ENCODE measurements at places on chromosomes 2 and 18.
A peak's percentile ranks its signal among the peaks of the same experiment; 100 is the strongest.

DNA sequence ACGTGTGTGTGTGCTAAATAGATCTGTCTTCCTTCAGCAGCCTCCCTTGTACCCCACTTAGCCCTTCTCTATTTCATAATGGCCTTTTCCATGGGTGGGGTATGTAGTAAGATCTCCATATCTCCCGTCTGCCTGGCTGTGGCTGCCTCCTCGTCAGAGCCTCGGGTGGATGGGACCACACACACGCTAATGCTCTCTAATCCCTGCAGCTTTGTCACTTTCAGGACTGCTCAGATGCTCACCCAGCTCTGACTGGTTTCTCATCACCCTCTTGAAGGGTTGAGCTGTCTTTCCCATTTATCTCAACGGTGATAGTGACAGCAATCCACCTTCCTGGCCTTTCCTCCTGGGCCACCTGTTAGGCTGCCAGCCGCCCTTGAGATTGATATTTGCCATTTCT, 95.3 kb downstream of the DCC start:
- no peak for DNase-seq

- DNase-seq: peak; percentile 6
These were observed 191.9 kb downstream of the MYO3B start for GRCh38 chr2:170369894-170370293.

GRCh38 chr2:66457545-66457944, 22.6 kb downstream of the MEIS1 start:
- no peak for DNase-seq

DNA sequence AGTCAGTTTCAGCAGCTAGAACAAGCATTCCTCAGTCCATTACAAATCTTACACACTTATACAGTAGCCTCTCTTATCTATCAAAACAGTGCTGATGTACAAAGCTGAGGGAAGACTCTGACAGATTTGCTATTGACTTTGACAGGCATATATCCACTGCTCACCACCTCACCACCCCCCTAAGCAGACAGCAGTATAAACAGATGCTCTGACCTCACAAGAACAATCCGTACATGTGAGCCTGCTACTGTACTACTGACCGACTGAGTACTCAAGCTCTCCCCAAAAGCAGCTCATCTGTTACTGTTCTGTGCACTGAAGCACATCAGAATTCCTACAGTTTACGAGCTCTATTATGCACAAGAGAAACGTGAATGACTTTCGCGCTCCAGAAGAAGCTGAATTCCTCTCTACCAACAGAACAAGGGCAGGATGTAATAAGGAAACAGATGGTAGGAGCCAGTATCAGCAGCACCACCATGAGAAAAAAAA, 95.6 kb upstream of the PDE1A start:
- DNase-seq: peak; percentile 90

GRCh38 chr18:79071503-79072210, 2.5 kb downstream of the ATP9B start:
- DNase-seq: no peak

DNA sequence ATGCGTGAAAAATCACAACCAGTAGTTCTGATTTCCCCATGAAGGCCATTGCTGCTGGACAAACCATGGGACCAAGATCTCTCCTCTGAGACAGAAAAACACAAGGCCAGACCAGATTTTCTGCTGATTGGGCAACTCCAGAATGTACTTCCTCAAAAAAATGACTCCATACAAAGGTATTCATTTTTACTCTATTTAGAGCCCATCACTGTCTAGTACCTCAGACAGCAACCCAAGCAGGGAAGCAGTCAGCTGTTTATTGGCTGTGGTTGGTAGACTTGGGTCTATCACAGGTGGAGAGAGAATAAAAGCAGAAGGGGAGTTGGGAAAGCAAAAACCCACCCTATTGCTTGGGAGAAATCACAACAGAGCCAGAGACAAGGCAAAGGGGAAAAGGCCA, 219.9 kb downstream of the PIK3C3 start:
- no peak for DNase-seq

DNA sequence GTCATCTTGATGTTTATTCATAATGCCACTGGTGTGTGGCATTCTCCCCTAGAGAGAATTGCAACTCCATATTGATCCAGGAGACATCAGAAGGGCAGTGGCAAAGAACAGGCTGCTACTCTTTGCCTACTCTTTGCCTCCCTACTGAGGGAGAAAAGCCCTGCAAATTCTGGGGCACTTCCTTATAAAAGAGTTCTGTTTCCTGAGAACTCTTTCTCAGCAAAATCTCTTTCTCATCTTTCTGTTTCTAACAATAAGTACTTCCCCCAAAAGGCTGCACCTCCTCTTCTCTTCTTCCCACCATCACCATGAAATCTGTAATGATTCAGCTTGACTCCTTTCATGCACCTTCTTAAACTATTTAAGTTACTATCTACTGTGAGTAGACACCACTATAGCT, 270.3 kb downstream of the MREG start:
- no peak for DNase-seq

GRCh38 chr2:17422061-17422460, 96.2 kb downstream of the RAD51AP2 start:
- DNase-seq: no peak

- DNase-seq: no peak
These were observed 16.8 kb downstream of the SP140L start for GRCh38 chr2:230343747-230344146.

- peak; percentile 63 for DNase-seq
These were observed 188.2 kb downstream of the BCL2 start for GRCh38 chr18:63131106-63131958.

DNA sequence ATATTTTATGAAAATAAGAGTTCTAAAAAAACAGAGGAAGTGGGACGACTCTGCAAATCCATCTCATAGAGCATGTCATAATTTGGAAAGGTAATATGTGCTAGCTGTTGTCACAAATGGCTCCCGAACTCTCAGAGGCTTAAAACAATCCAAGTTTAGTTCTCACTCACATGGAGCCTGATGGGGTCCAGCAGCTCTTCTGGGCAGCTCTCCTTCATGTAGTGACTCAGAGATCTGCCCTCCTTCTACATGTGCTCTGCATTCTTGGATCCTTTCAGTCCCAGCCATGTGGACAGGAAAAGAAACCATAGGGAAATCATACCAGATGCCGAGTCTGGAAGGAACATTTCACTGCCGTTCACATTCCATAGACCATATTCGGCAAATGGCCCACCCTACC, 180.1 kb upstream of the APCDD1 start:
- DNase-seq: no peak

DNA sequence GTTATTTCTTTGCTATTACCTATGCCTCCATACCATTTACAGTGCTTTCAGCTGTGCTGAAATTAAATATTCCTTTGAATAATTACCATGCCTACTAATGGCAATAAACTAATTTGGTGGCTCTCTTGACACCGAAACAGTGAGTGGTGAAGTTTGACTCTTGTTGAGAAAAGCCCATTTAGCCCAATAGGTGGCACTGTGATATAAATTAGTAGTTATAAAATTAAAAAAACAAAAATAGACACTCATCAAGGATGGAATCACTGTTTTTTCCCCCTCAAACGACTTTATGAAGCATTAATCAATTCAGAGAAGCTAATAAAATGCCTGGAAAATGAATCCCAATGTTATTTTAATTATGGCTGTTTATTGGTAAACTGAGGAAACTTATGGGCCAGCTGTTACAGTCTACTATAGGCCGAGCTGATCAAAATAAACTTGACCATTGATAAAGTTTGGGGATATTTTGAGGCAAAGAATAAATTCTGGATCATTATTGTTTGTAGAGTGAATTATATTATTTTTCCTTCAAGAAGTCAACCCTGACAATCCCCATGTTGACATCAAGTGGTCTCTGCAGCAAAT, 339.6 kb downstream of the TRIB2 start:
- DNase-seq: peak; percentile 2

GRCh38 chr18:9405130-9405529, 70.2 kb upstream of the RALBP1 start:
- DNase-seq: no peak

DNA sequence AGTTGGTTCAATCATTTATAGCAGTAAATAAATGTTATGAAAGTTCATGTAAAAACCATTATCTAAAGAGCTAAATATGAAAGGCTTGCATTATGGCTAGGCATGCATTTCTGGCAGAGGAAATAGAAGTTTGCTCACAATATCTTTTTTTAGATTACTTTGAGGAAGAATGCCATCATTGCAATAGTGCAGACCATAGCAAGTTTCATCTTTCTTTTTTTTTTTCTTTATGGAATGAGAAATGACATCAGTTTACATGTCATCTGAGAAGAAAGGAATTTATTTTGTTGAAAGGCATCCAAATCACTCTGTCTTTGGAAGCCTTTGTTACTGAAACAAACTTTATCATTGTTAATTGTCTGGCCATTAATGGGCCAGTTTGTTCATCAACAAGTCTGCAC, 74.5 kb upstream of the NCKAP5 start:
- no peak for DNase-seq

DNA sequence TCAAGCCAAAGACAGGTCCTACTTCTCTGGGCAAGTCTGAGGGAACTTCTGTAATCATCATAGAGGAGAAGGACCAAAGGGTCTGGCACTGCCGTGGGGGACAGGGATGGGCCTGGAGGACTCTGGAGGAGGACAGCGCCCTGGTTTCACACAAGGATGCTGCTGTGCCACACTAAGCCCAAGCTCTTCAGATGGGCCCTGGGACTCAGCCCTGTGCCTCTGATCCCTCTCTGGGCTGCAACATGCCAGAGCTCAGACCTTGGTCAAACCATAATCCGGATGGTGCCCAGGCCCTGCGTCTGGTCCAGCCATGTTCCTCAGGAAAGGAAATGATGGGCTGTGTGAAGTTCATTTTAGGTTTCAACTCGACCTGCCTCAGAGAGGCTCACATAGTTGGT, 222.0 kb upstream of the COPS8 start:
- DNase-seq: no peak

- no peak for DNase-seq
These were observed 32.6 kb downstream of the VIT start for GRCh38 chr2:36729067-36729466.

GRCh38 chr18:62438402-62438801, 84.4 kb upstream of the ZCCHC2 start:
- DNase-seq: no peak

GRCh38 chr2:40725040-40725439, 273.1 kb upstream of the SLC8A1 start:
- DNase-seq: no peak

GRCh38 chr2:54724560-54725342, 1.3 kb downstream of the EML6 start:
- DNase-seq: peak; percentile 38

DNA sequence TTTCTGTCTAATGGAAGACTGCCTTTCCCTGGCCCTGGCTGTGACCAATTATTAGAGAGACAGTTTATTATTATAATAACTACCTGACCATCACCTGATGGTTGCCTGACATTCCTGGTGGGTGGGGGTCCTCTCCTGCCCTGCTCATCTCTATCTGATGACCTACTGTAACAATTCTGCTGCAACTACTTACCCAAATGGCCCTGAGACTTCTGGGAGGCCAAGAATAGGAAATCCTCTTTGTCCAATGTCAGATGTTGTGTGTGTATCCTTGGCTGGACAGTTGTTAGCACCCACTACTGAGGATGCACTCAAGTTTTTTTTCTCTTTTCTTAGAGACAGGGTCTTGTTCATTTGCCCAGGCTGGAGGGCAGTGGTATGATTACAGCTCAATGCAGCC, 110.3 kb downstream of the DDX1 start:
- no peak for DNase-seq

DNA sequence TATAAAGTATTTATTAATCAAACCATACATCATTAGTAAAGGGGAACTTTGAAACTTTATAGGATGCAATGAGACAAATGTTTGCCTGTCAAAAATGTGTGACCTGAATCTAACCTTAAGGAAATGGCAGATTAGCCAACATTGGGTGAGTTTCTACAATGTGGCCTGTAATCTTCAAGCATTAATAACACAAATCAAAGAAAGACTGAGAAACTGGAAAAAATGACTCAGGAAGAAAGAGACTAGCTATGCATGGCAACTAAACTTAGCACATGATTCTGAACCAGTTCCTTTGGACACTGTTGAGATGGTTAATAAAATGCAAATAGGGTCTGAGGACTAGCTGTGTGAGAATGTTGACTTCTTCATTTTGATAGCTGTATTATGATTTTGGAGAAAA, 628.6 kb upstream of the ID2 start:
- DNase-seq: no peak

DNA sequence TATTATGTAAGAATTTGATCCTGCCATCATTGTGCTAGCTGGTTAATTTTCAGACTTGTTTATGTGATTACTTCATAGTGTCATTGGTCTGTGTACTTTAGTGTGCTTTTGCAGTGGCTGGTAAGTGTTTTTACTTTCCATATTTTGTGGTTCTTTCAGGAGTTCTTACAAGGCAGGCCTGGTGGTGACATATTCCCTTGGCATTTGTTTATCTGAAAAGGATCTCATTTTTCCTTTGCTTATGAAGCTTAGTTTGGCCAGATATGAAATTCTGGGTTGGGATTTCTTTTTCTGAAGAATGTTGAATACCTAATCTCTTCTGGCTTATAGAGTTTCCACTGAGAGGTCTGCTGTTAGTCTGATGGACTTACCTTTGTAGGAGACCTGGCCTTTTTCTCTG, 72.8 kb upstream of the MC4R start:
- DNase-seq: no peak

GRCh38 chr2:113703386-113704299, 52.8 kb downstream of the SLC35F5 start:
- peak; percentile 19 for DNase-seq

- DNase-seq: no peak
These were observed 52.2 kb upstream of the ACVR1 start for GRCh38 chr2:157928372-157928771.

DNA sequence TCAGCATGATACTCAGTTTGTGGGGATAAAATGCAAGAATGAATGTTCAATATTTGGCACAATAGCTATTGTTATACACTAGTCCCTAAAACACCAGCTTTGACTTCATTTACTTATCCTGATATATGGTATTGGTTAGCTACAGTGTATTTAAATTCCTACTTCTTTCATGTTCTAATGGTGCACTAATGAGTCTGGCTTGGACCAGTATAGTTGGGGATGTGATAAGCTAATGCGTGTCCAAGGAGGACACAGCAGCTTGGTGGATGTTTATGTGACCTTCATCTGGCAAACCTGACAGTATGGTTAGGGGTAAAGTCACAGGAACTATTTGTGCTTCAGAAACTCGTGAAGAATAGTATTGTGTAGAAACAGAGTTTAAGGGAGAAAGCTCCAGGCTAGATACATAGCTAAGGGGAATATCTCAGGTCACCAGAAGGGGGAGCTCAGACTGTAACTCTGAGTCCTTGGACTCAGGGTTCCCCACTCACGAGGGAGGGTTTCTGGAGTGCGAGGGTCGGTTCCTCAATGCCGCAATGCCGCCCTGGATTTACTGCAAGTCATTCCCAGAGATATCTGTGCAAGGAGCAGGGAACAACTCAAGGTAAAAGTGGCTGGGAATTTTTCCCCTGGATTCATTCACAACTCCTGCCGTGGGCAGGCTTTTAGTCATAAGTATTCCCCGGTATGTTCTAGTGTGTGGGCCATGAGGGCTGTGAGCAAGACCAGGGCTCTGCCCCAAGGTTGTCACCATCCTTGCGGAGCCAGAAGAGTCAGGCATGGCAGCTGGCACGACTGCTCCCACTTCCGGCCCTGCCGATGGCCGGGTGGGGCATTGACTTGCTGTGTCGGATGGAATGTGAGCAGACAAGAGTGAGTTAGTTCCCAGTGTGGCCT, 14.5 kb downstream of the IL1R2 start:
- DNase-seq: no peak
